ENCODE measurements at places on chromosomes 11 and 22.

DNA sequence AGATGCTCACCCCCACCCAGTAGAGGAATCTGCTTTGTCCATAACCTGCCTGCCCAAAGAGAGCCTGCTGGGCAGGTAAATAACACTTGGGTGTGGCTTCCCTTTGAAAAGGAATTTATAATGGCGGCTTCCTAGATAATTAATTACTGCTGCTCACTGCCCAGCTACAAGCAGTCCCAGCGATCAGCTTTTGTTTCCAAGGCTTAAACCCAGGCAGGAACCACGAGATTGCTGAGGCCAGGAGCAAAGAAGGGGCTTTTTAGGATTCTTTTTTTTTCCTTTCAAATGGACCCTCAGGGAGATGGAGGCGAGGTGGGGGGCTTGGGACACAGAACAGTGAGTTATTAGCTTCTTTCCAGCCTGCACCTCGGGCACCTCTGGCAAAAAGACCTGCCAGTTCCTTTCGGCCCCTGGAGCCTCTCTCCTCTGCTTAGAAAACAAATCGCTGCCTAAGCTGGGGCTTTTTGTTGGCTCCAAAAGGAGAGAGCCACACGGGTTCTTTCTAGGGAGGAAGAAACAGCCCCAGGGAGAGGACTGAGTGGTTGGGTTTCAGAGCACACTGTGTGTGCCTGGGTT, 107.2 kb downstream of the TSPAN18 start:
- no peak for DNase-seq

DNA sequence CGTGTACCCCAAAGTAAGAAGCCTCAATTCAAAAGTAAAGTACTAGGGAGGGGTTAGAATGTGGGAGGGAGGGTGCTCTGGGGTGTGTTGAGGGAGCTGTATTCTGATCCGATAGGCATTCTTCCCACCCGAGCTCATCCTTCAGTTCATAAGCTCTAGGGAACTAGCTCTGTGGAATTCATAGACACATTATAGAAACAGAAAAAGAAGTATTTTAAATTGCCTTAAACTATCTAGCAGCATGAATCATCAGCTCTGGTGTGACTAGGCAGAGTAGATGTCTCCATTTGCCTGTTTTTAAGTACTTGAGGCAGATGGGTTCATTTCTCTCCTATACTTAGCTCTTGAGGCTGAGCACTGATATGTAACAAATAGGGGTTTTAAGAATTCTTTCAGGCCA, 7.3 kb upstream of the SGSM3 start:
- DNase-seq = no peak

DNA sequence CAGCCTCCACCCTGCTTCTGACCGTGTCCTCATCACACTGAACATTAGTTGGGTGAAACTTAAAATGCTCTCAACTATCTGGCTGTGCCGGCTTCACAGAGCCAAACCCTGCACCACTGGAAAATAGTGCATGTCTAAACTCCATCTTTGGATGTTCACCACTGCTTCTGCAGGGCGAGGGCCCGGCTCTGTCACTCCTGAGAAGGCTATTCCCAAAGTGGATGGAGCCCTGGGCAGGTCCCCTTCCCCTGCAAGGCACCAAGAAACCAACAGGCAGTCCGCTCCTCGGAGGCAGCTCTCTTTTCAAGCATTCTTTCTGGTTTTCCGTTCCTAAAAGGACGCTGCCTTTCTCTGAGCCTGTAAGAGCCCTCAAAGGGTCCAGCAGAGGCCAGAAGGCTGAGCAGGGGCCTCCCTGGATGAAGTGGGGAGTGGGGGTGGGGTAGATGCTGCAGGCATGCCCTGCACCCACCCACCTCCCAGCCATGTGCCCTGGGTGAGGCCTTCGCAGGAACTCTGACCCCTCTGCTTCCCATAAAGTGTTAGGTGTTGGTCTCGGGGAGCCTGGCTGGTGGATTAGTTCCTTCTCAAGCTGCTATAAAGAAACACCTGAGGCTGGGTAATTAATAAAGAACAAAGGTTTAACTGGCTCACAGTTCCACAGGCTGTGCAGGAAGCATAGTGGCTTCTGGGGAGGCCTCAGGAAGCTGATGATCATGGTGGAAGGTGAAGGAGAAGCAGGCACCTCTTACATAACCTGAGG, 23.3 kb downstream of the LINC01488 start:
- DNase-seq = no peak

- no peak for DNase-seq
These were observed 5.7 kb upstream of the ACAT1 start for GRCh38 chr11:108115500-108116140.

- DNase-seq = no peak
These were observed 25.6 kb upstream of the SUSD2 start for GRCh38 chr22:24155627-24156140.

GRCh38 chr11:13073119-13073981, 64.2 kb downstream of the RASSF10 start:
- DNase-seq = no peak

GRCh38 chr22:29166180-29166579, 39.5 kb upstream of the EMID1 start:
- DNase-seq = no peak

DNA sequence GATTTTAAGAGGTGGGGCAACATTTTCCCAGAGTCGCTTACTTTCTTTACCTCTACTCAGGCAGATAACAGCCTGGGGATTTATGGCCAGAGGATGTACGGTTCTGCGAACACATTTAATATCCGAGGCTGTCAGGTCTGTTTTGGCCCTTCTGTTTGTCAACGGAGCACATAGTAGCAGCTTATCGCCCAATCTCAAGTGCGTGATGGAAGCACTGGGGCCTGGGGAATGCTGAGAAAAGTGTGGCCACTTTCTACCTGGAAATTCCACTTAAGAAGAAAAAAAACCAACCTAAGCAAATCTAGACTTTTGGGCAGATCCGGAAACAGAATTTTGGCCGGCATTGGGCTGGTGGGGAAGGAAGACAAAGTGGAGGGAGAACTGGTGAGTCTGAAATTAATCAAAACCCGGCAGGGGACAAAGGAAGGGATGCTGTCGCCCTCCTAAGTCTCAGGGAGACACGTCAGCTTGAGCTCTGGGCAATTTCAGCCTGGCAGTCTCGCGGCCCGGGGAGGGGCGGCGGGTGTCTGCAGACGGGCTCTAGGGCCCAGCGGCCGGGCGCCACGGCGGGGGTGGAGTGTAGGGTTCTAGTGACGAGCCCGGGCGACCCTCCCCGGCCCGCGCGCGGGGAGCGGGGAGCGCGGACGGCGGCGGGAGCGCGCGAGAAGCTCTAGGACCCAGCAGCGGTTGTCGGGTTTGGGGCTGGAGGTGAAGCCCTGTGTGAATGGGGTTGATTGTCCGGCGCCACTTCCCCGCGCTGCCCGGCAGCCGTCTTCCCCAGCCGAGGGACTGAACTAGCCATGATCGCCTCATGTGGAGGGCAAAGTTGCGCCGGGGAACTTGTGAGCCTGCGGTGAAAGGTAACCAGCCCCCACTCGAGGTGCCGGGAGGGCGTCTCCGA, at the start of gene AMOTL1:
Gene AMOTL1 (plus strand): TSS at position 656 of the 901 bp plus-strand sequence. CDS start 156 bp downstream, at position 812.
- DNase-seq = peak; percentile 11

- DNase-seq = no peak
These were observed 1.1 kb downstream of the CHRM1 start for GRCh38 chr11:62919898-62920640.

DNA sequence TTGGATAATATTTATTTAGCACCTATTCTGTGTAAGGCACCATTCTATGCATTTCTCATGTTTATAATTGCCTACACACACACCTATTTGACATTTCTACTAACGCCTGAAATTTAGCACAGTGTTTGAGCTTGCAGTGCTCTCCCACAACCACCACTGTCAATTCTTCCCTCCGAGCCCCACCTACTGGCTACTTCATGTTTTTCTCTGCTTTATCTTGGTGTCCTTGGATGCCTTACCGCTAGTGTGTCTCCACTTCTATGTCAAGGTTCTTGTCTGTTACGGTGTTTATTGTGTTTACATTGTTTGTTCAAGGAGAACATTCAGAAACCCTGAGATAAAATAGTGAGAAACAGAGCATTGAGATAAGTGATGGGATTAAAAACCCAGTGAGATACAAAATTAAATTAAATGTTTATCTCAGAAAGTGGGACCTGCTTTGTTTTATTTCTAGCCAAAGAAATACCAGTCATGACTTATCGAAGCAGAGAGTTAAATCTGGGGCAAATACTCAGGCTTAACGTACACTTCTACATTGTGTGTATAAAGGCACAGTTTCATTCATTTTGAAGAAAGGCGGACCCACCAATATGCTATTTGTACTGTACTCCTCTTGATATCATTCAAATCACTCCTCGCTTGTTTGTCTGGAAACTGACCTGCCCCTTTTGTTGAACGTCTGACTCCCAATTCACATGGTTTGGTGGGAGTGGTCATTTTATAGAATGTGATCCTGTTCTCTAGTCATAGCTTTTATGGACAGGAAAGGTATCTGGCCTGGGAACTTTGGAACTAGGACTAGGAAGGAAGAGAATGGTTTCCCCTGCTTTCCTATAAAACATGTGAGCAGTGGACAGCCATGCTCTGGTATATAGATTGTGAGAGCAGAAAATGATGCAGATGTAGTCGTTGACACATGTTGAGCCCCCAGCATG, 39.2 kb upstream of the SLC36A4 start:
- DNase-seq = no peak

- DNase-seq = no peak
These were observed 133.7 kb downstream of the RCN1 start for GRCh38 chr11:32224580-32224979.

Measured in stimulated activated CD8-positive, alpha-beta memory T cell treated with anti-CD3 and anti-CD28 coated beads, Interleukin-7, amount 100 ng/mL, for 1 hour (primary cell).